ENCODE measurements at places on chromosomes 2 and 18.
A peak's percentile ranks its signal among the peaks of the same experiment; 100 is the strongest.

- no peak for DNase-seq
Observed at GRCh38 chr18:27794181-27794926, 382.6 kb downstream of the CDH2 start.

DNA sequence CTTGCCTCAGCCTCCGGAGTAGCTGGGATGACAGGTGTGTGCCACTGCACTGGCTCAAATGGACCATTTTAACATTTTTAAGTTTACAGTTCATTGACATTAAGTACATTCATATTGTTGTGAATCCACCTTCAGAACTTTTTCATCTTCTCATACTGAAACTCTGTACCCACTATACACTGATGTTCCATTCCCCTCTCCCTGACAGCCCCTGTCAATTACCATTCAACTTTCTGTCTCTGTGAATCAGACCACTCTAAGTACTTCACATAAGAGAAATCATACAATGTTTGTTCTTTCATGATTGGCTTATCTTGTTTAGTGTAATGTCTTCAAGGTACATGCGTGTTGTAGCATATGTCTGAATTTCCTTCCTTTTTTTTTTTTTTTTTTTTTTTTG is 1.9 kb upstream of the KIAA2012 start:
- no peak for DNase-seq

- peak; percentile 7 for DNase-seq
Observed at GRCh38 chr2:61887717-61888266, 664 bp downstream of the CCT4 start.

- no peak for DNase-seq
Observed at GRCh38 chr2:164090533-164090932, 354.7 kb upstream of the FIGN start.

DNA sequence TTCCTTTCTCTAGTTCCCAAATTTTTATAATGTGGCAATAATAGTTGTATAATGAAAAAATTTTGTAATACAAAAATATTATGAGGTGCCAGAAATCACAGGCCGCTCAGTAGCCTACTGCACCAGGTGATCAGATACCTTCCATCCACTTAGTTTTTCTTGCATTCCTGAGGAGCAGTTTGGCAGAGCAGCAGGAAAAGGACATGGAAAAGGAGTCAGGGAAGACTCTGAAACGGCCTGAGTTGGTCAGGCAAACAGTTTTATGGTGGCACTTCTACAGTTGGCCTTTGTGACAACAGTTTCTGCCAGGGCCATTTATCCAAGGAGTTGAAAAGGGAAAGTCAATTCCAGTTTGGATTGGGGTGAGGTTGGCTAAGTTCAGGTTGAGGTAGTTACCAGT is 165.4 kb upstream of the ALPP start:
- DNase-seq: no peak

DNA sequence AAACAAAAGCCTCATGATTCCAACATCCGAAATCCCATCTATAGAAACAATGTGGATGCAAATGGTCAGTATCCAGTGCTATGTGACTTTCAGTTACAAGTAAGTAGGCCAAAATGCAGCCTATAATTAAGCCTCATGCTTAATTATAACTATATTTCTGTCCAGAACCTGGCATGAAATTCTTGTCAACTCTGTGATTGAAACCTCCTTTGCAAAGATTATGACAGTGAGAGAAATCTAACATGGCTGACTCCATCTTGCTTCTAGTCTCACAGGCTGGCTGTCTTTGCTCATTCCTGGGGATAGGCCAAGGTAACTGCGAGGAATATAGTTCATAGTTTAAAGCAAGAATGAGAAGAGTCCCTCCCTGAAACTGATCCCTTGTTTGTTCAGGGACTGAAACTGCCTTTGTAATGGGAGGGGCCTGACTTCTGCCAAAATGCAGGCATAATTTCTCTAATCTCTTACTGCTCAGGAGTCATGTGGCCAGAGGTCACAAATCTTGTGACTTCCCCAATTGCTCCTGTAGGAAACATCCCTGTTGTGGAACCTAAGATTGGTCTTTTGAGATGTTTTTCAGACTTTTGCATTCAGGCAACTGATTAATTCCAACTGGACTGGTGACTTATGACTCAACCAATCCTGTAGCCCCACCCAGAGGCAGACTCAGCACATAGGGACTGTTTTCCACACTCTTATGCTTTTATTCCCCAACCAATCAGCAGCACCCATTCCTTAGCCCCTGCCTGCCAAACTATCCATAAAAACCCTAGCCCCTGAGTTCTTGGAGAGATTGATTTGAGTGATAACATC is 84.5 kb upstream of the TLK1 start:
- DNase-seq: no peak

- DNase-seq: peak; percentile 5
Observed at GRCh38 chr2:212536817-212537725, 1.5 kb downstream of the ERBB4 start.

- DNase-seq: no peak
Observed at GRCh38 chr18:79519751-79520477, 124.2 kb downstream of the NFATC1 start.

DNA sequence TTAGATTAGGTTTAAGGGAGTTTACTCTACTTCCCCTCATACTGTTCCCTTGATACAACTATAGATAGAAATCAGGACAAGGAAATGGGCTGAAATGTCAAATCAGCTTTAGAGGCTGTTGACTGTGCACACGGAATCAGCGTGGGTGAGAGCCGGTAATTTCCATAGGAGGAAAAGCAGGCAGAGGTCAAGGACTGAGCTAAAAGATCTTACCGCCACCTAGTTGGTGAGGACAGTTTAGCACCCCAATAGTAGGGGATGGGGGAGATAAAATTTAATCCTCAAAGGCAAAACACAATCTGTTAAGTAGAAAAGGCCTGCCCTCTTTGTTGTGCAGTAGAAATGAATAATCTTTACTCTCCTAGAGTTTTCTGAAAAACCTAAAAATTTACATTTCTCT is 1154.5 kb upstream of the CHAC2 start:
- DNase-seq: no peak

- DNase-seq: no peak
Observed at GRCh38 chr2:55035716-55036115, 14.5 kb downstream of the RTN4 start.

GRCh38 chr2:24920809-24921441 is 888 bp upstream of the ADCY3 start:
- DNase-seq: peak; percentile 50

- DNase-seq: no peak
Observed at GRCh38 chr2:65834062-65834461, 401.7 kb upstream of the SPRED2 start.

DNA sequence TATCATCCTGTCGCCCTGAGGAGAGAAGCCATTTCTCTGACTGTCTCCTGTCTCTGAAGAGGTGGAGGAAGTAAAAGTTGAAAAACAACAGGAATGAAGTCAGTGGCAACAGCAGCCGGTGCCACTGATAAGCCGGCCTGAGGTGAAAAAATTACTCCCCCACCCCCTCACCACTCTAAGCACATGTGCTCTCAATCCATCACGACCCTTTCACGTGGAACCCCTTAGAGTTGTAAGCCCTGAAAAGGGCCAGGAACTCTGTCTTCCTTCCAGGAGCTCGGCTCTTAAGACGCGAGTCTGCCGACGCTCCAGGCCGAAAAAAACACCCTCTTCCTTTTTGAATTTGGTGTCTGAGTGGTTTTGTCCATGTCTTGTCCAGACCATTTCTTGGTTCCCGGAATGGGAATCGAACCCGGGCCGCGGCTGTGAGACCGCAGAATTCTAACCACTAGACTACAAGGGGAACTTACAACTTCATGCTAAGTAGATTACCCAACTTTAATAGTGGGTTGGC is 40.7 kb upstream of the TRIM43 start:
- DNase-seq: no peak

- DNase-seq: no peak
Observed at GRCh38 chr2:43402002-43402401, 175.6 kb upstream of the ZFP36L2 start.

GRCh38 chr2:175131252-175131651 is 36.8 kb downstream of the ATF2 start:
- no peak for DNase-seq

DNA sequence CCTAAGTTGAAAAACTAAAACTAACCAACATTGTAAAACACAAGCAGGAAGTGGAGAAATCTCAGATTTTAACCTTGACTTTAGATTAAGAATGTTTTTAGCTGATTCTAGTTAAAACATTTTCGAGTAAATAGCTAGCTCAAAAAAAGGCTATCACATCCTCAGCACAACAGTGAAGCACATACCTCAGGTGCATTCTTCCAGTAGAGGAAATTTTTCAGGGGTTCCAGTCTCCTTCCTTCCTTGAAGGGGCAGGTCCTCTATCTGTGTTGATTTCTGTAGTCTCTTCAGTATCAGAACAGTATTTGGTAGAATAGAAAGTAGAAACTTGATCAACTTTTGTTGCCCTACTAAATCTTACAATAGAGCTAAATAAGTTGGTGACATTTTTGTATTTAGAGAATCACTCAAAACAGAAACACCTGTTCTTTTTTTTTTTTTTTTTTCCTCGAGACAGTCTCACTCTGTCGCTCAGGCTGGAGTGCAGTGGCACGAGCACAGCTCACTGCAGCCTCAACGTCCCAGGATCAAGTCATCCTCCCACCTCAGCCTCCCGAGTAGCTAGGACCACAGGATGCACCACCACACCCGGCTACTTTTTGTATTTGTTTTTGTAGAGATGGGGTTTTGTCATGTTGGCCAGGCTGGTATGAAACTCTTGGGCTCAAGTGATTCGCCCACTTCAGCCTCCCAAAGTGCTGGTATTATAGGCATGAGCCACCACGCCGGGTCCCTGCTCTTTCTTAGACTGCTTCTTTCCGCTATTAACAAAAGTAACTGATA is 6.9 kb upstream of the GPR155 start:
- no peak for DNase-seq

Measured in HEK293T (cell line).